T-helper 17 cell (primary cell): ENCODE measurements at places on chromosomes 7 and 10. TPM values are rescaled to one million over a fixed set of nuclear protein-coding genes. Genes with fewer than 3 reads are reported as not detected.

- H3K27ac ChIP-seq = no peak overlapping the region
- H3K4me3 ChIP-seq = no peak overlapping the region
- no peaks in the 10 kb centered on the region for H3K4me1 ChIP-seq
- no peaks in the 10 kb centered on the region for H3K36me3 ChIP-seq
Observed at GRCh38 chr10:85995791-85996190, 370.8 kb downstream of the GRID1 start.

DNA sequence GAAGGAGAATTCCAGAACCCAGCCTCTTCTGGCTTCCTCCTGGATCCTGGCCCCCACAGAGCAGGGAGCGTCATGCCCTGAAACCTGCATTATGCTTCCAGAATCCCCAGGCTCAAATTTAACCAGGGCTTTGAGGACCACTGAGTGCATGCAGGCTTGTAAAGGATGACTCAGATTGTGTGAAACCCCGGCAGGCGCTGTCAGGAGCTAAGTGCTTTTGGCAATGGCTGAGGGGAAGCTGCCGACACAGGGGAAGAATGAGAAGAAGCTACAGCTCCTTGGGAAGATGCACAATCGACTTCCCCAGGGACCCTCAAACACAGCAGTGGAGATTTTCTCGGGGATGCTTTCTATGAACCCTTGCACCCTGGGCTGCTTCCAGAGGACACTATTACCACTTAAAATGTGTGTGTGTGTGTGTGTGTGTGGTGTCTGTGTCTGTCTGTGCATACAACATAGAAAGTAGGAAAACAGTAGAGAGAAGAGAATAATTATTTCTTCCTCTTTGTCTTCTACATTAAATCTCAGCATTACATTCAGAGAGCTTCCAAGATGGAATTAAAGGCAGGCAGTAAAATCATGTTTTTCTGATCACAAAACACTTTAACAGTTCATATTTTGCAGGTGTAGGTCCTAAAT lies 183.5 kb upstream of the INHBA start:
- peaks cover 13% of the 10 kb centered on the region for H3K27me3 ChIP-seq
- no peak overlapping the region for H3K4me3 ChIP-seq
- peaks cover 2% of the 10 kb centered on the region for H3K36me3 ChIP-seq
- no peak for DNase-seq
- no peak overlapping the region for H3K27ac ChIP-seq
- H3K4me1 ChIP-seq = peaks cover 16% of the 10 kb centered on the region

DNA sequence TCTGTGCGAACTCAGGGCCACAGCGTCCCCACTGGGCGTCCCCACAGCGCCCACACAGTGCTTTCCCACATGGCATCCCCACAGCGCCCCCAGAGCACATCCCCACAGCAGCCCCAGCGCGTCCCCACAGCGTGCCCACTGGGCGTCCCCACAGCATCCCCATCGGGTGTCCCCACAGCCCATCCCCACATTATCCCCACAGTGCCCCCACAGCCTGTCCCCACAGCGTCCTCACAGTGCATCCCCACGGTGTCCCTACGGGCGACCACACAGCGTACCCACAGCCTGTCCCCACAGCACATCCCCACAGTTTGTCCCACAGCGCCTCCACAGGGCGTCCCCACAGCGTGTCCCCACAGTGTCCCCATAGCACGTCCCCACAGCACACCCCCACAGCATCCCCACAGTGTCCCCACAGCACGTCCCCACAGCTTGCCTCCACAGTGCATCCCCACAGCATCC lies 131.6 kb downstream of the ACTR3B start:
- no peak for DNase-seq
- H3K4me1 ChIP-seq = no peaks in the 10 kb centered on the region
- H3K27ac ChIP-seq = no peak overlapping the region
- H3K36me3 ChIP-seq = no peaks in the 10 kb centered on the region
- H3K4me3 ChIP-seq = no peak overlapping the region

DNA sequence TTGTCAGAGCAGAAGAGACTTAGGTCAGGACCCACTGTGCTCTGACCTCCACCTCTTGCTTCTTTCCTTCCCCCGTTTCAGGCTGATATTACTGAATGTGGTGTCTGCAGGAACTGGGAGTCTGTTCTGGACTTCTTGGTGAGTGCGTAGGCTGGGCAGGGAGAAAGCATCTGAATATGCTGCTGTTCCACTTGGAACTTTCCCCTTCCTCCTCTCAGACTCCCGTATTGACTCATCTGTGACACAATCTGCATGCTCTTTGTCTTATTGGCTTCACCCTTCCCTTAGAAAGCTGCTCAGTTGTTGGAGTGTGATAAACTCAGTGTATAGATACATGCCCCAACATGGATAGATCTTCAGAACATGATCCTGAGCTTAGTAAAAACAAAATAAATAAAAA lies 137.6 kb upstream of the HABP2 start:
- H3K27ac ChIP-seq = no peak overlapping the region
- H3K4me3 ChIP-seq = no peak overlapping the region
- H3K4me1 ChIP-seq = no peaks in the 10 kb centered on the region
- no peaks in the 10 kb centered on the region for H3K36me3 ChIP-seq

- H3K4me3 ChIP-seq = no peak overlapping the region
- no peak for DNase-seq
- peaks cover 2% of the 10 kb centered on the region for H3K27me3 ChIP-seq
- no peaks in the 10 kb centered on the region for H3K4me1 ChIP-seq
- no peak overlapping the region for H3K27ac ChIP-seq
Observed at GRCh38 chr7:156368053-156368843, 272.3 kb upstream of the RNF32 start.

DNA sequence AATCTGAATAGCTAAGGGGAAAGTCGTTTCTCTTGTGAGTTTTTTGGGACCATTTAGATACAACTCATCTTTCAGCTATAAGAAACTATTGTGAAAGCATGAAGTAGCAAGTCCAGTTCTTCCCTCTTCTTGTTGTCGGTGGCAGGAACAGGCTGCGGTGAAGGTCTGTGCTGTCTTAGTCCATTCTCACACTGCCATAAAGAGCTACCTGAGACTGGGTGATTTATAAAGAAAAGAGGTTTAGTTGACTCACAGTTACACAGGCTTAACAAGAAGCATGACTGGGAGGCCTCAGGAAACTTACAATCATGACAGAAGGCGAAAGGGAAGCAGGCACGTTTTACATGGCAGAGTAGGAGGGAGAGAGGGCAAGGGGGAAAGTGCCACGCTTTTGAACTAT lies 261.8 kb downstream of the GATA3 start:
- no peak overlapping the region for H3K4me3 ChIP-seq
- no peaks in the 10 kb centered on the region for H3K27me3 ChIP-seq
- DNase-seq = no peak
- H3K27ac ChIP-seq = no peak overlapping the region
- H3K4me1 ChIP-seq = peaks cover 4% of the 10 kb centered on the region

DNA sequence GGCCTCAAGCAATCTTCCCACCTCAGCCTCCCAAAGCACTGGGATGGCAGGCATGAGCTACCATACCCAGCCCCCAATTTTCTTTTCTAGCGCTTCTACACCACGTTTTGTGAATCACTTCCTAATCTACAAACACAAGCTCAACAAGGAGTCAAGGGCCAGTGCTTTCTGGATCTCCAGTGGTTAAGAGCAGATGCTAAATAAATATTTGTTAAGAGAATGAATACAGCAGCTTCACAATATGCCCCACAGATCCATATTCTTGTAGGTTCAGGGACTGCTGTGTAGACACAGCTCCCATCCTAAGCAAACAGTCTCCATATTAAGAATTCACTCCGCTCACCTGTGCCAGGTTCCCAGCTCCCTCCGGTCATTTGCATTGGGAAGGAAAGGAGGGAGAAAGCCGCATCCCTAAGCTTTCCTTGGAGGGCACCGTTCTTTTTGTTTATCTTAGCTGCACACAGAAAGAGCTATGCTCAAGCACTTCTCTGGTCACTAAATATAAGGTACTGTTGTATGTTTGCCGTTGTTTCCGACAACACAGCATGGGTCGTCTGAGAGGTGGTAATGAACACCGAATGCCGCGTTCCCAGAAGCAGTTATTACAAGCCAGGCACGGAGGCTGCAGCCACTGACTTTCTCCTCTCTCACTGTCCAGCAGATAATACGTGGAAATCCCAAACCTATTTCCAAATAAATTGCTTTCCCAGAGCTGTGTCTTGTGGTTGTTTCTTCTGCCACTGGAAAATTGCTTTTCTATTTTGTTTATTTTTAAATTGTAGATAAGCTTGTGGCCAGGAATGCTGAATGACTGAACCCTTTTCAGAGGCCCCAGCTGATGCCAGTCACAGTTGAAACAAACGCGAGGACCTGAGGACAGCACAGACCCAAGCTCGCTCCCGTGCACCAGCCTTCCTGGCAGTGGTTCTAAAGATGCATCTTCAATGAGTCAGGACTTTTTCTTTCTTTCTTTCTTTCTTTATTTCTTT lies 217.1 kb downstream of the PRPF18 start:
- no peak overlapping the region for H3K27ac ChIP-seq
- H3K4me1 ChIP-seq = peaks cover 3% of the 10 kb centered on the region
- DNase-seq = no peak
- no peaks in the 10 kb centered on the region for H3K36me3 ChIP-seq

GRCh38 chr7:11281953-11282352 lies 308.3 kb downstream of the PHF14 start:
- DNase-seq = no peak
- no peaks in the 10 kb centered on the region for H3K4me1 ChIP-seq
- peaks cover under 1% of the 10 kb centered on the region for H3K27me3 ChIP-seq
- no peaks in the 10 kb centered on the region for H3K36me3 ChIP-seq
- H3K4me3 ChIP-seq = no peak overlapping the region

- H3K27ac ChIP-seq = no peak overlapping the region
- H3K36me3 ChIP-seq = peaks cover 4% of the 10 kb centered on the region
- H3K4me1 ChIP-seq = no peaks in the 10 kb centered on the region
- DNase-seq = no peak
- no peak overlapping the region for H3K4me3 ChIP-seq
Observed at GRCh38 chr7:33339074-33339790, 209.9 kb downstream of the BBS9 start.

DNA sequence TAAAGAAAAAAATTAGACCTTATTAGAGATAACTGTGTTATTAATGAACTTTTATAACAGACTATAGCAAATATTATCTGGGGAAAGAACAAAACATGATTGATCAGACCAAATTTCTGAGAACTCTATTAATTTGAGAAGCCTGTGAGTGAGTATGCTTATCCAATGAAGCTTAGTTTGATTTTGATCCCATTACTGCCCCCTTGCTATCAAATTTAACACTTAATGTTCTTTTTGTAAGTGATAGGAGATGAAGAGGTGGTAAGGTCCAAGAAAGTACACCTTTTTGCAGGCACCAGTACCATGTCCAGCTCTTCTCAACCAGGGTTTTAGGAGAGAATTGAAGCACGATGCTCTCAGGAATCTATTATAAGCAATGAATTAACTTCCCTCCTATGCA lies 49.9 kb downstream of the ZNF365 start:
- no peak overlapping the region for H3K4me3 ChIP-seq
- H3K36me3 ChIP-seq = no peaks in the 10 kb centered on the region
- H3K4me1 ChIP-seq = no peaks in the 10 kb centered on the region
- H3K27ac ChIP-seq = no peak overlapping the region
- peaks cover 9% of the 10 kb centered on the region for H3K27me3 ChIP-seq
- no peak for DNase-seq

GRCh38 chr10:83943920-83944319 lies 195.4 kb upstream of the GHITM start:
- no peak for DNase-seq
- H3K36me3 ChIP-seq = no peaks in the 10 kb centered on the region
- H3K4me3 ChIP-seq = no peak overlapping the region
- H3K27me3 ChIP-seq = peaks cover 11% of the 10 kb centered on the region
- H3K4me1 ChIP-seq = no peaks in the 10 kb centered on the region

DNA sequence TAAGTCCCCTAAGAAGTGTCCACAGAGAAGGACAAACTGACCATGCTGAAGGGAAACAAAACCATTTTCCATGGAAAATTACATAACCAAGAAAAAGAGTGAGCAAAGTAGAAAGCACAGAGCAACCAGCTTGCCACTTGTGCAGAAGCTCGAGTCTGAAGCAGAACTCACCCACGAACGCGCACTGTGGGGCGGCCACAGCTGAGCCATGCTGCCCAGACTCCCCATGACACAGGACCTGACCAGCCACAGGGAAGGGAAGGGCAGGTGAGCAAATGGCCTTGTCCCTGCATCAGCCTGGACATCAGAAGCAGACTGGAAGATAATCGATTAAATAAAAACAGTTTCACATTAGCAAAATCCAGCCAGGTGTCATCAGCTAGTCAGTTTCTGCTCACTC lies 95.7 kb downstream of the TCERG1L start:
- H3K4me3 ChIP-seq = no peak overlapping the region
- H3K36me3 ChIP-seq = no peaks in the 10 kb centered on the region
- no peak overlapping the region for H3K27ac ChIP-seq
- H3K4me1 ChIP-seq = no peaks in the 10 kb centered on the region

- H3K27ac ChIP-seq = no peak overlapping the region
- H3K4me3 ChIP-seq = no peak overlapping the region
Observed at GRCh38 chr7:77619314-77619713, 76.9 kb upstream of the RSBN1L start.

DNA sequence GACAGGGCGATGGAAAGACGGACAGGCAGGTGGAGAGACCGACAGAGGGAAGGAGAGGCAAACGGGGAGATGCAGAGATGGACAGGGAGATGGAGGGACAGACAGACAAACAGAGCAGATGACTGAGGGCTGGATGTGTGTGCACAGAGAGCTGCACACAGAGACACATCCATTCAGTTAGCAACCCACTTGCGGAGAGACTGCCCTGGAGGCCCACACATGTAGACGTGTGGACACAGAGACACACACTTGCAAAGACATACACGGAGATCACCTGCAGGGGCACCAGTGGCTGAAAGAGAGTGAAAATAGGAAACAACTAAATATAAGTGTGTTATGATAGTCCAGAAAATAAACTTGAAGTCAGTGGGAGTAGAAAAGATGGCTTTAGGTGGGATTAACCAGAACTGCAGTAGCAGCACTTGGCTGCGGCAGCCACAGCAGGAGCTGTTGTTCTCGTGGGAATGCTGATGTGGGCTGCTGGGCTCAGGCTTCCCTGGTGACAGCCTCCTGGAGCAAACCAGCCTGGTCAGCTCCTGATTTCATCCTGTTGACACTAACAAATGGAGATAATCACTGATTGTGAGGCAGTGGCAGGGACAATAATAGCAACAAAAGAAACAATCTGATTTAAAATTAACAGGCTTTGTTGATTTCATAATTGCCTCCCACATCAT lies 134.1 kb downstream of the CCNY start:
- no peak overlapping the region for H3K4me3 ChIP-seq
- H3K4me1 ChIP-seq = peaks cover 26% of the 10 kb centered on the region
- no peaks in the 10 kb centered on the region for H3K27me3 ChIP-seq
- H3K36me3 ChIP-seq = peaks cover 4% of the 10 kb centered on the region
- DNase-seq = no peak

Gene ELN
- not detected for total RNA-seq

Gene PPA1
- total RNA-seq = 69.8 TPM

Gene INA
- total RNA-seq = not detected

Gene NPVF
- total RNA-seq = not detected

Gene CPEB3
- 3.2 TPM for total RNA-seq
